ENCODE measurements at places on chromosomes 5 and 9.

GRCh38 chr5:59231221-59231931 is 648.5 kb downstream of the RAB3C start:
- no peak for DNase-seq

GRCh38 chr5:53871775-53872174 is 311.3 kb downstream of the NDUFS4 start:
- no peak for DNase-seq

- DNase-seq = no peak
Measured at GRCh38 chr5:1036504-1037122, 28.0 kb downstream of the NKD2 start.

- no peak for DNase-seq
Measured at GRCh38 chr5:79772651-79773050, 83.0 kb downstream of the CMYA5 start.

DNA sequence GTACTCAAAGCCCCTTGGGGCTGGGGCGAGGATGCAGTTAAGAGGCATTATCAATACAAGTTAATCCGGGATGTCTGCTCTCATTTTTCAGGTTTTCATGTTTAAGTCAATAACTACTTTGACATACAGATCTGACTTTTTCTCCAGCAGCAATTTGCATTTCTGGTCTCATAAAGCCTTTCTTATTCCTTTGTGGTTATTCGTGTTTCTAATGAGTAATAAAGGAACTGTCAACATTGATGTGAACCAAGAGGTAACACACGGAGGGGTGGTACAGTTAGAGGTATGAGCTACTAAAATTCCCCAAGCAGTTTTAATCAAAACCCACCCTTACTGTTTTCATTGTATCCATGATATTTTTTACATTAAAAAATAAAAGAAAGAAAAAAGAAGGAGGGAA is 138.0 kb upstream of the NFIB start:
- no peak for DNase-seq

- peak; percentile 47 for DNase-seq
Measured at GRCh38 chr5:16178745-16179372, 732 bp downstream of the MARCHF11 start.

GRCh38 chr5:113150221-113150620 is 173.6 kb downstream of the DCP2 start:
- DNase-seq = no peak

GRCh38 chr5:37886242-37886905 is 46.5 kb upstream of the GDNF start:
- DNase-seq = no peak

- no peak for DNase-seq
Measured at GRCh38 chr9:110334183-110334582, 3.5 kb downstream of the TXNDC8 start.

- DNase-seq = no peak
Measured at GRCh38 chr9:132562306-132562573, 20.2 kb upstream of the BARHL1 start.

DNA sequence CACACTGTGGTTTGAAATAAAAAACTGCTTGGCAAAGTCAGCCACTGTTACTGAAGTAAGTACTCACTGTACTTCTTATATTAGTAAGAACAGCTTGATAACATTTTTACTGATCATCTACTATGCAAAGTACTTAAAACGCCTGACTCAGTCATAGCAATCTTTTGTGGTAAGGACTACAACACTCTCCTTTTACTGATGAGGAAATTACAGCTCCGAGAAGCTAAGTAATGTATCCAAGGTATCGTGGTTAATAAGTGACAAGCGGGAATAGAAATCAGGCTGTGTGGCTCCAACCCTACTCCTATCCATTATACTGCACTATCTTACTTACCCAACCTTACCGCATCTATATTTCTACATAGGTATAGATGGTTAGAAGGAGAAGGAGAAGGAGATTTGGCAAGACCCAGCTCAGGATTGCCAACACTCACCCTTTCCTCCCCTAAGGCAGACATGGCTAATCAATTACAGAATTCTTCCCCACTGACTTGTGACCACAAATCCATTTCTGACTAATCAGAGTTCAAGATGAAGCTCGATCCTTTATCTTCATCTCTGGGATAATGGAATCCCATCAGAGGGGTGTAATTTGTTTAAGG is 281.4 kb downstream of the SPOCK1 start:
- no peak for DNase-seq

DNA sequence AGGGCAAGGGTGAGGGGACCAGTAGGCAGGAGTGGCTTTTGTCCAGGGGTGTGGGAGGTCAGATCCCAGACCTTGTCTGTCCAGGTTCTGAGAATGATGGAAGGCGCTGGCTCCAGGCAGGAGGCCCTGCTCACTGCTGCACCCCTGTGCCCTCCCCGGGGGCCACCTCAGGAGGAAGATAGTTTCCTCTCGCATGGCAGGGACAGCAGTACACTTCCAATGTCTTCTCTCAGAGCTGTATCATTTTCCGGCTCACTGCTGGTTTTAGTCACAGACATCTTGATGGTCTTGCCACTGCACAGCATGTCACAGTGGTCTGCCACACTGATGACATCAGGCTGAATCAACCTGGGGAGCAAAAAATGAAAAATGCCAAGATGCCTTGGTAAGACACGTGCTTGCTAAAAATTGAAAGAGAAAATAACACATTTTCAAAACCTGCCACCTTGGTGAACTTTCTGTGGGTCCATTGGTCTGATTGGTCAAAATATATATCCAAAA is 3.3 kb upstream of the SLC6A3 start:
- no peak for DNase-seq

- no peak for DNase-seq
Measured at GRCh38 chr9:133167096-133167730, 3.5 kb upstream of the GBGT1 start.

- DNase-seq = no peak
Measured at GRCh38 chr5:77773734-77774280, 2.3 kb downstream of the TBCA start.

GRCh38 chr5:10601246-10602030 is 37.6 kb downstream of the ANKRD33B start:
- DNase-seq = peak; percentile 27
